ENCODE measurements at places on chromosomes 1 and 21.

GRCh38 chr1:229940684-229941083 is 126.4 kb upstream of the GALNT2 start:
- DNase-seq: no peak

DNA sequence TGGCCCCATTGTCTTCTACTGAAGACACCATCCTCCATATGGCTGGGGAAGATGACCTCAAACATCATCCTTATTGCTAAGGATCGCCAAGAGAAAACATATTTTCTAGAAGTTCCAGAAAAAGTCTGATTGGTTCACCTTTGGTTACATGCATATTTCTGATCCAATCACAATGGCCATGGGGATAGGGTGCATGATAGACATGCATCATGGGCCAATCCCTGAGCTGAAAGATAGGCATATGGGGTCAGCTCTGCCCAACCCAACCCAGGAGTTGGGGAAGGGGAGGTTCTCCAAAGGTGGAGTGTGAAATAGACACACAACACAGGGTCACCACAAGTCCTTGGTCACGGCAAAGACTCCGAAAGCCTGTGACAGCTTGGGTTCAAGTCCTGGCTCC is 276.3 kb upstream of the TMEM51 start:
- no peak for DNase-seq

DNA sequence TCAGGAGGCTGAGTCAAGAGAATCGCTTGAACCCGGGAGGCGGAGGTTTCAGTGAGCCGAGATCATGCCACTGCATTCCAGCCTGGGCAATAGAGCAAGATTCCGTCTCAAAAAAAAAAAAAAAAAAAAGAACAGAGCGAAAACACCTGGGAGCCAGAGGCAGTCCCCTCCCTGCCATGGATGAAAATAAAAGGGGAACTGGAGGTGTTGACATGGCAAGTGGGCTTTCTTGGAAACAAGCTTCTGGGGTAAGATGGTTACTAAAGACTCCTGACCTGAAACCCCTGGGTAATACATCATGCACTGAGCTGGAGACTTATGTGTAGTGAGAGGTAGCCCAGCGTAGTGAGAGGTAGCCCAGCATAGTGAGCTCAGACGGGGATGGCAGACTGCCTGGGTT is 31.6 kb downstream of the ADCY10 start:
- DNase-seq: no peak

- no peak for DNase-seq
Measured at GRCh38 chr1:19385221-19385620, 73.1 kb downstream of the SLC66A1 start.

GRCh38 chr1:94025383-94026340 is 95.3 kb downstream of the ABCA4 start:
- peak; percentile 53 for DNase-seq

DNA sequence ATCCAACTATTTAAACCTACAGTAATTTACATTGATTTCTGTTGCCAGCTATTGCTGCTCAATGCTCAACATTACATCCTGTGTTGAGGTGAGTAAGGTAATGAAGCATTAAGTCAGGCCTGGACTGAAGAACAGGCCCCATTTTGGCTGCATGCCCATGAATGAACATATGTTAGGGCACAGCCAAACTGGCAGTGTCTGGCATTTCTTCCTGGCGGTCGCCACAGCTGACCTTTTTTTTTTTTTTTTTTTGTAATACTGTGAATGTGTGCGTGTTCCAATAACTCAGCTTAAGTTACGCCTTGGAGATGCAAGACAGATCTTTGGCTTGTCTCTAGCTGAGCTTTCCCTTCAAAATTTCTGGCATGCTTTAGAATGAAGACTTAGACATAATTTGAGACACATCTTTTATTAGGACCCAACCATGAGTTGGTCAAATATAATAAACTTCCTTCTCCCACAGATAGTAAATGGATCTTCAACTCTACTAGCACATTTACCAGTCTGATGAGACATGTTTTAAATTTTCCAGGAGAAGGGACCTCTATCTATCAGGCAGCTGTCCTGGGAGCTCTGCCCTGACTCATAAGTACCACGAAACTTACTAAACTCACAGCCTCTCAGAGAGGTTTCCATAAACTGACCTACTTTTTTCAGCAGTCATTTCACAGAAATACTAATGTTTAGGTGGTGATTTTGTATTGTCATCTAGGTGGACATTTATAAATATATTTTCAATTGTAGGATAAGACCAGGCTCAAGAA is 341.1 kb upstream of the RUNX1 start:
- peak; percentile 80 for DNase-seq
